ENCODE measurements at places on chromosomes 1 and 21. TPM values are rescaled to one million over a fixed set of nuclear protein-coding genes. Genes with fewer than 3 reads are reported as not detected.
A peak's percentile ranks its signal among the peaks of the same experiment; 100 is the strongest.

DNA sequence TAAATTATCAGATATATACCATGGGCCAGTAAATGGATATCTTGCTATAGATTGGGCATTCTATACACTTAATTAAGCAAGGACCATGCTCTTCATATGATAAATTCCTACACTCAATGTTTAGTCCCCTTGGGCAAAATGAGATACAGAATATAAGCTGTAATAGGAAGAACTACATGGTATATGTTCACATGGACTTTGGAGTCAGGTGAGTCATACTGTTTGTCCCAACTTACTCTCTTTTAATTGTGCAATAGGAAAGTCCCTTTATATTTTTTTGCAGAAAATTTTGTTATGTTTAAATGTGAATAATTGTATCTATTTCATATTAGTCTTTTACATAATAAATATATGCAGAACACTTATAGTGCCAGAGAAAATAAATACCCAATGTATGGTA lies 820.2 kb upstream of the ADAMTS5 start:
- no peak for DNase-seq

LAPTM5 gene
- 23.5 TPM for polyA plus RNA-seq

- DNase-seq, result no peak
These were observed 110.7 kb downstream of the RAVER2 start for GRCh38 chr1:64855557-64855956.

- no peak for DNase-seq
These were observed 288.4 kb upstream of the PRMT6 start for GRCh38 chr1:106768077-106768476.

DNA sequence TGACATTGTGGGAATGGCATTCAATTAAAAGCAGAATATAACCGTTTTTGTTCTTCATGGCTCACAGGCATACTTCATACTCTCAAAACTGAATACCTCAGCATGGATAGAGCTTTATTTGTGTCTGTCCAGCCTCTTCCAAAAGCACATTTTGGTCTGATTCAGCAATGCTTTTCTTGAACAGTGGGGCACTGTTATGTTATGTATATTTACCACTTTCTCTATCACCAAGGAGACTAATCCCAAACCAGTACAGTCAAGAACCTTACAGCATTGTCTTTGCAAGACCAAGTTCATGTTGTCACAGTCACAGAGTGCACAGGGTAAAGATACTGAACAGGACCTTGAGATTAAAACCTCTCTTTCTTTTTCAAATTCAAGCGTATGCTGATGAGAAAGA lies 582.8 kb downstream of the PTBP2 start:
- peak; percentile 1 for DNase-seq

KRTAP10-3 gene
- polyA plus RNA-seq, result not detected

GRCh38 chr1:155166471-155167165 lies 6.5 kb downstream of the KRTCAP2 start:
- peak; percentile 81 for DNase-seq

DNA sequence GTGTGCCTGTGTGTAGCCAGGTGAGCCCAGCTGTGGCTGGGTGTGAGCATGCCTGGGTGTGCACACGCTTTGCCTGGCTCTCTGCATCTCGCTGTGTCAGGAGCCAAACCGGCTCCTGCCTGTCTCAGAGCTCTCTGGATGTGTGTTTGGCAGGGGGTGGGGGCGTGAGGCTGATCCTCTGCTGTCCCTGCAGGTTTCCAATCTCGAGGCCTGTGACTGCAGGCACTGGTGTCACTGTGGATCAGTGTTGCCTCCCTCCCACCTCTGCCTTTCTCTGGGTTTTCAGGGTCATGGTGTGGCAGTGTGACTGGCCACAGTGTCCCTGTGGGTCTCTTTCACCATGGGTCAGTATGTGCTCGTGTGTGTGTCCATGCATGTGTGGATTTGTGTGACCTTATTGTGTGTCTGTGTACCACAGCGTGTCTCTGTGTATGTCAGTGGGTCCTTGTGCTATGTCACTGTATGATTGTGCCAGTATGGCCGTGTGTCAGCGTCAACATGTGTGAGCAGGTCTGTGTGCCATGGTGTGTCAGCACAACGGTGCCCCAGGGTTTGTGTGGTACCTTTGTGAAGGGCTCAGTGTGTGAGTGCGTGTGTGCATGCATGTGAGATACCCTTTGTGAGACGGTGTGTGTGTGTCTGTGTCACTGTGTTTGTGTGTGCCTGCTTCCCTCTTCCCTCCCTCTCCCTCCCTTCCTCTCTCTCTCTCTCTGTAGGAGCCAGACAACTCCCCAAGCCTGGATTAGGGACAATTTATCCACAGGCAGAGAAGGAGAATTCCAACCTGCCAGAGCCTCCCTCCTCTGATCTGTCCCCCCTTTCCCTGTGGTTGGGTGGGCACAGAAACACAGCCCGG lies 43.4 kb downstream of the AHDC1 start:
- no peak for DNase-seq

CA6 gene
- polyA plus RNA-seq, result not detected

DNA sequence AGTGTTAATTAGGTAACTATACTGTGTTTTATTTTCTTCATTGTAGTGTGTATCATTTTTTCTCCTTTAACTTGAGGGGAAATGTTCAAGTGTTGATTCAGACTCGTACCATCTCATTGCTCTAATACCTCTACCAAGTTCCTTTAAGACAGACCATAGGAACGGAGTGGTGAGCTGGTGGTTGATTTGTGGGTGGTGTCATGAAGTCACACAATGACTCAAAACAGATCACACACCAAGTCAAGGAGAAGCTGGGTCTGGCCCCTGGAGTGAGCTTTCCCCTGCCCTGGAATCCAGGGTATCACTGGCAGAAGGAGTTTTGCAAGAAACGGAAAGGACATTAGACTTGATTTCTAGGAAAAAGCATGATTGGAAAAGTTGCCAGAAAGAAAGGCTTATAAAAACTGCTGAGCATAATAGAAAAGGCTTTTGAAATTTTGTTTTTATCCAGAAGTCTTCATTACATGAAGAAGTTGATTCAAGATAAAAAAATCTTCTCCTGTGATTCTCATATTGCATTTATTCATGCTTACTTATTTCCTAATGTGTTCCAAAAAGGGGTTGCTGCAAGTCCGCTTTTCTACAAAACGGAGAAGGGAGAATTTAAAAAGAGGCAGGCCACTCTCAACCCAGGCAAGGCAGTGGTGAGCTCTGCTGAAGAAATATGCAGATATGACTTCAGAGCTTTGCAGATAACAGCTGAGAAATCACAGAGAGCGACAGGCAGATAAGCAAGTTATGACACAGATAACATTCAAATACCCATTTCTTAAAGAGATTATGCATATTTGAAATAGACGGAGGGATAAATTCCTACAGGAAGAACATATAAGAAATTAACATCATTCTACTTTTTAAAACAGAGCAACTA lies 79.7 kb downstream of the TBX19 start:
- no peak for DNase-seq

NUAK2 gene
- 15.1 TPM for polyA plus RNA-seq

- DNase-seq, result no peak
These were observed 4.7 kb downstream of the ITLN2 start for GRCh38 chr1:160949881-160950280.

CYP2J2 gene
- polyA plus RNA-seq, result 4.6 TPM

TTC34 gene
- polyA plus RNA-seq, result 0.15 TPM

- DNase-seq, result peak; percentile 88
These were observed 745 bp downstream of the MAGI3 start for GRCh38 chr1:113390871-113391648.

DNA sequence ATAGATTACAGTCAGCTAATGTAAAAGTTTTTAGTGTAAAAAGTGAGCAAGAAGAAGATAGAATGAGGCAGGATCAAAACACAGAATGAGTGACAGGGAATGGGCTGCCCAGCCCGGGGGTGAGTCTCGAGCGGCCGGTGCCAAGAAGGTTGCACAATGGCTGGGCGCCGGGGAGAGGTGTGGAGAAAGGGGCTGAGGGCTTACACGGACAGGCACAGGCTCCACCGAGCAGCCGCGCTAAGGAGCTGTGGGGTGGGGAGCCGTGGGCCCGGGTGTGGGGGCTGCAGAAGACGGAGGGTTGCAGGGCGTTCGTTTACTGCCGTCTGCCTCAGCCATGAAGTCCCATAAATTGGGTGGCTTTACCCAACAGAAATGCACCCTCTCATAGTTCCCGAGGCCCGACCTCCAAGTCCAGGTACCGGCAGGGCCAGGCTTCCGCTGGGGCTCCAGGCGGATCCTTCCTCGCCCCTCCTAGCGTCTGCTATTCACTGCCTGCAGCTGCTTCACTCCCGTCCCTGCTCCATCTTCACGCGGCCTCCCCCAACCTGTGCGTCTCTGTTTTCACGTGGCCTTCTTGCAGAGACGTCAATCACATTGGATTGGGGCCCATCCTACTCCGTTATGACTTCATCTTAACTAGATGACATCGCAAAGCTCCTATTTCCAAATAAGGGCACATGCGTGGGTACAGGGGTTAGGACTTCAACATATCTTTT lies 277.2 kb downstream of the CAMTA1 start:
- DNase-seq, result no peak

DNA sequence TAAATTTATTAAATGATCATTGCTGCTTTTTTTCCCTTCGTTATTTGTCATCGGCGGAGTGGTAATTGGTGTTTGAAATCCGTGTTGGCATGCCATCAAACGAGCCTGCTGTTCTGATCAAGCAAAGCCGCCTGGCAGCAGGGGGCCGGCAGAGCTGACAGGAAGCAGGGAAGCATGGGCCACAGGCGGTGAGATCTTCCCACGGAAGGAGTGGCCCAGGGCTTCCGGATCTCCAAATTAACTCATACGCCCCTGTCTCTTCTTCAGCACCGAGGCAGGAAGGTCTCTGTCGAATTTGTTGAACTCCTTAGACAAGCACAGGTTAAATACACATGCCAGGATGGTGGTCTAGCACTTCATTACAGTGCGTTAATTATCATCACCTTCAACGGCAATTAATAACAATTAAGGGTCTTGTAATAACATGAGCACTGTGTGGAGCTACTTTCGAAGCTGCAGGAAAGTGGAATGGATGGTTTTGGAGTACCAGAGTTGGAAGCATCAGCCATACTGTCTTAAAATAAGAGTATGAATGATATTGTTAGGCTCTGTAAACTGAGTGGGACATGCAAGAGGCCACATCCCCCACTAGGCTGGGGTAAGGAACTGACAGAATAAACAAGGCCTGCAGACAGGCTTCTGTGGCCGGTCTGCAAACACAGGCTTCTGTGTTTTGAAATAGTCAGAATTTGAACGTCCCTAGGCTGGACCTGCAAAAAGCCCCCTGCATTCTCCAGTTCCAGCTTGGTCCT lies 199.4 kb upstream of the DAB1 start:
- peak; percentile 25 for DNase-seq

GRCh38 chr21:33299181-33299752 lies 25.5 kb upstream of the IFNAR1 start:
- DNase-seq, result no peak

DNA sequence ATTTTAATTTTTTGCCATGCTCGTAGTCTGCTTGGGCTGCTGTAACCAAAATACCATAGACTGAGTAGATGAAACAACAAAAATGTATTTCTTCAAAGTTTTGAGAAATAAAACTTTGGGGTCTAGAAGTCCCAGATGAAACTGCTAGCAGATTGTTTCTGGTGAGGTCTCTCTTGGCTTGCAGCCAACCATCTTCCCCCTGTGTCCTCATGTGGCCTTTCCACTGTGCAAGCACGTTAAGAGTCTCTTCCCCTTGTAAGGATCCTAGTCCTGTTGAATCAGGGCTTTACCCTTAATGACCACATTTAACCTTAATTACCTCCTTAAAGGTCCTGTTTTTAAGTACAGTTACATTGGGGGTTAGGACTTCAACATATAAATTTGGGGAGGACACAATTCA lies 86.6 kb downstream of the PTBP2 start:
- DNase-seq, result no peak

PDC gene
- not detected for polyA plus RNA-seq

GRCh38 chr1:11671544-11672286 lies 7.7 kb downstream of the FBXO6 start:
- no peak for DNase-seq

- no peak for DNase-seq
These were observed 1857.4 kb downstream of the NCAM2 start for GRCh38 chr21:22855581-22855980.

- no peak for DNase-seq
These were observed 122.3 kb downstream of the TNFSF18 start for GRCh38 chr1:172928412-172928811.

- peak; percentile 75 for DNase-seq
These were observed 53.8 kb downstream of the MACF1 start for GRCh38 chr1:39258146-39258924.

- DNase-seq, result no peak
These were observed 368.1 kb downstream of the LTN1 start for GRCh38 chr21:28624626-28625025.

- DNase-seq, result no peak
These were observed 15.4 kb downstream of the FLG2 start for GRCh38 chr1:152344438-152344837.

LAD1 gene
- polyA plus RNA-seq, result 70.7 TPM

TTC39A gene
- 31.4 TPM for polyA plus RNA-seq

DNA sequence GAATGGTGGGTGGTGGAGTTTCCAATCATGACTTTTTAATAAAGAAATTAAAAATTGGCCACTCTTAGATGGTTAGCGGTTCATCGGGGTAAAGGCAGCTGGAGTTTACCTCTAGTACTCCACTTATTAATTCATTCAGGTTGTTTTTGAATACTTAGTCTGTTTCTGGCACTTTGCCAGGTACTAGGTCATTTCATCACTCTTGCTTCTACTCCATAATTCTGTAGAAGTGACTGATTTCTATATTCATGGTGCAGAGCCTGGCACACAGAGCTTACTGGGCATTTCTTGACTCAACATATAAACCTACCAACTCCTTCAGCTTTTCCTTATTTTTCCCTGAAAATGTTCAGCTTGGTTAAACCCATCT lies 31.5 kb downstream of the FOXD2 start:
- DNase-seq, result no peak

DNA sequence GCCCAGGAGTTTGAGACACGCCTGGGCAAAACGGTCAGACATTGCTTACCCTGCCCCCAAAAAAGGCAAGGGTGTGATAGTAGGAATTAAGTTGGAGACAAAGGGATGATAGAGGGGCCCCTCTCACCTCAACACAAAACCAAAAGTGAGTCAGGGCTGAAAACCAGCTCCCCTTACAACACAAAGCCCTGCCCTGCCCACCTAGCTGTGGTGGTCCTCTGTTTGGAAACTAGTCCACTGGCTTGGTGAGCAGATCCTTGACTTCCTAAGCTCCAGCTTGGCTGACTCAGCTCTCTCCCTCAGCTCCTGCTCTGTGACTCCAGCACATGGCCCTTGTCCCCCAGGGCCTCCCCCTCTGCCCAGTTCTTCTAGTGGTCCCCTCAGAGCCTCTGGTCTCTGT lies 603.8 kb downstream of the PTPRC start:
- no peak for DNase-seq
